ENCODE measurements at places on chromosomes 7 and 10.

DNA sequence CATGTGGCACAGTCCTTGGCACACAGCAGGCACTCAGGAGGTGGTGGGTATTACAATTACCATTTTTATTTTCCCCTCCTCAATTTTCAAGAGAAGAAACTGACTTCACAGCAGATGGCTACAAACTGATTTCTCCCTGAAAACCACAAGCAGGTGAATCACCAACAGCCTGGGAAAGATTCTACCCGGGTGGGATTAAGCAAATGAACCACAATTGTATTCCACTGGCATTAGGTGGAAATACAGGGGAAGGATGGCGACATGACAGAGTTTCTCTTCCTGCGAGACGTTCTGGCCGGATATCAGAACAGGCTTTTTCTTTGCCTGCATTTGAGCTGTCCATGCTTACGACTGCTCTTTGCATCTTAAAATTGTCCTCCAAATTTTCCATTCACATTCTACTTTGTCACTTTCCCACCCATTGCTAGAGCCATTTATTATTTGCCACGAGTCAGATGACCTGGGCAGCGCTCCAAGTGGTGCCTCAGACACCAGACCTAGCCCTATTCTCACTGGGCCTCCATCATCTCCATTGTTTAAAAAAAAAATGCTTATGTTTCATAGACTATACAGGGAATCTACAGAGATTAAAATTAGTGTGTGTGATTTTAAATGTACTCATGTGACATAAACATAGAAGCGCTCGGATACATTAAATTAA lies 4.6 kb downstream of the DENND11 start:
- DNase-seq: no peak

DNA sequence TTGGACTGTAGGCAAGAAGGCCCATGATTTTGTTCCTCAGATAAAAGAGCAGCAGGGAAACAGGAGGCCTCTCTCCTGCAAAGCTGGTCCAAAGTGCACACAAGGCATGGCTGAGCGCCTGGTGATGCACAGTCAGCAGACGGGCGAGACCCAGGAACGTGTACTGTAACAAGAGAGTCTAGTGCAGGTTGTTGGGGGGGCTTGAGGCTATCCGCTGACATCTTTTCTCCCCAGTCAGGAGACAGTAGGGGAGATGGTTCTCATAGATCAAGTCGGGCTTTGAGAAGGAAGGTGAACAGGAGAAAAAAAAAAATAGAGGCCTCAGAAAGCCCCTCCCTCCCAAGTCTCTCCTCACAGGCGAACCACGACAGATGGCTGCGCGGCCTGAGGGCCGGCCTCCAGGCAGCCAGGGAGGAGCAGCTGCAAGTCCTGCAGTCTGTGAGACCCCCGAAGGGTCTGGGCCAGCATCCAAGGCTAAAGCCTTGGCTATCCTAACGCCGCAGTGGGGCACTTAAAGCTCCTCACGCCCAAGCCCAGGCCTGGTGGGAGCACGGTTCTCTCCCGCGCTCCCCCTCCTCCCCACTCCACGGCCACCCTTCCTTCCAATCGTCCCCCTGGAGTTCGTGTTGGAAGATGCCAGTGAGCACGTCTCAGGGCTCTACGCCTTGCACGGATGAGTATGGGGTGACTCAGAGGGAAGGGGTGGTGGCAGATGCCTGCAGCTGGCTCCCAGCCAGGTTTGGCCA lies 68.3 kb downstream of the PRKAG2 start:
- DNase-seq: no peak

DNA sequence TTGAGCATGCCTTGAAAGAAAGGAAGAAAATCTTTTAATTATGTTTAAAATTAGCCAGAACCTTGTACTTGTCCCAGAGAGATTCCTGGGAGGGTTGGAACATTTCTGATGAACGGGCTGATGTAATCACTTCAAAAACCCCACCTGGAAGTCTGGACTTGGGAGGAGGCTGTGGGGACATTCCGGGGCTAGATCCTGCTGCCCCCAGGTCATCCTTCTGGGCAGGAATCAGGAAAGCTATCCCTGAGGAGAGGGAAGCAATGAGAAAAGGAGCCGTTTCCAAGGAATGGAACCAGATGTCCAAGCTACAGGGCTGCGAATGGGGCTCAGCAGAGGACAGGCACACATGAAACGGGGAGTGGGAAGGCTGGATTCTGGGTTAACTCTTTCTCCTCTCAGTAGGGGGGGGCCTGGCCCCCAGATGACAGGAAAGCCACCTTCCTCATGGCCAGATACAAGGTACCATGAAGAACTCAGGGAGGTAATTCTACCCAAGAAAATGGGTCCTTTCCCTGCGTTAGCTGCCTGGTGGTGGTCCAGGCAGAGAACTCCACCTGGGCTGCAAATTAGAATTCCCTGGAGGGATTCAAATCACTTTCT lies 280.1 kb downstream of the TCF7L2 start:
- no peak for DNase-seq

DNA sequence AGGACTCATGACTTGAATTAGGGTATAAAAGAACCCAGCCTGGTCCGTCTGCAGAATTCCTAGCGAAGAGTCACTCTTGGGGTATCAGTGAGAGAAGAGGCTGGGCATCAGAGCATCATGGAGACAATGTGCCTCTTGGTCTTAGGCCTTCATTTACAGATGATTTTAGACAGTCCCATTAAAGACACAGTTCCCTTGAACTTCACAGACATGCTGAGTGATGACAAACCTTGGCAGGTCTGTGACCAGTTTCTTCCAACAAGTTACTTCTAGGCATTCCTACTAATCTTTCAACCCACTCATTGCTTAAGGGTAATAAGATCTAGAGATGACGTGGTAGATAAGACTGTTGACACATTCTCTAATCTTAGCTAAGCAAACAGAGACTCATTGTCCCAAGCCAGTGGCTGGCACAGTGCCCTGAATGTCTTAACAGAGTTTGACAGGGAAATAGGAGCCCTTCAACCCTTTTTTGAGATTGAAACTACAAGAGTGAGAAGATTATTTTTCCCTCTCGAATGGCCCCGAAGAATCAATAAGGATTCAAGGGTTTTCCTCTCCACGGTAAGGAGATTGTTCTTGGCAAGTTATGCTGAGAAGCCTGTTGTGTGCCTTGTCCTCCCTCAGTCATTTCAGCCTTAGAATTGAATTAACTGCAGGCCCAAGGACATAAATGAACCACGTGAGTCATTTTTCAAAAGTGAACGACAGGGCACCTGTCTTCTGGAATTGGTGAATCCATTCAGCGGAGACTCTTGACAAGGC lies 281.1 kb downstream of the CCDC3 start:
- DNase-seq: no peak

- DNase-seq: no peak
Observed at GRCh38 chr7:44315301-44315903, 10.0 kb downstream of the CAMK2B start.

GRCh38 chr7:29987811-29988317 lies 1.7 kb downstream of the SCRN1 start:
- no peak for DNase-seq

DNA sequence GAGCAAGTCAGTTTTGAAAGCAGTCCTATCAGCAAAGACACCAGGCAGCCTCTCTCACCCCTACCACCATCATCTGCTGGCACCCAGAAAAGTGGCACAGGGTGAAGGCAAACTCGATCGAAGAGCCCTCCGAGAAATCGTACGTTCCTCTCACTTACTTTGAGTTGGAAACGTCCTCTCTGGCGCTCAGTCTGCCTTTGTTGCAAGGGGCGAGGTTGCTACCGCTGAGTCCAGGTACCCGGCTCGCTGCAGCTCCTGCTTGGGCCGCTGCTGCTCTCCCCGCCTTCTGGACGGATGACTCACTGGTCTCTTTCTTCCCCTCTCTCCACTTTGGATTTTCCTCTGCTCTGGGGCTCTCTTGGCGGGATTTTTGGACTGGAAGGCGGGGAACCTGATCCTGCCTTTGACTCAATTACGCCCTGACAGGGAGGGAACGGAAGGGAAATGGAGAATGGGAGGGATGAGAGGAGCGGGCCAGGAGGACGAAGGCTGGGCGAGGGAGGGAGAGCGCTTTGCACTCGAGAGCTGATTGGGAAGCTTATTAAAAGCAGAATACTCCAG lies at the start of gene PTN:
TSS of gene PTN (minus strand) at position 453 of the 561 bp plus-strand sequence. CDS start 88,760 bp downstream, outside the sequence.
- no peak for DNase-seq

- DNase-seq: no peak
Observed at GRCh38 chr10:84098667-84099066, 40.6 kb upstream of the GHITM start.

DNA sequence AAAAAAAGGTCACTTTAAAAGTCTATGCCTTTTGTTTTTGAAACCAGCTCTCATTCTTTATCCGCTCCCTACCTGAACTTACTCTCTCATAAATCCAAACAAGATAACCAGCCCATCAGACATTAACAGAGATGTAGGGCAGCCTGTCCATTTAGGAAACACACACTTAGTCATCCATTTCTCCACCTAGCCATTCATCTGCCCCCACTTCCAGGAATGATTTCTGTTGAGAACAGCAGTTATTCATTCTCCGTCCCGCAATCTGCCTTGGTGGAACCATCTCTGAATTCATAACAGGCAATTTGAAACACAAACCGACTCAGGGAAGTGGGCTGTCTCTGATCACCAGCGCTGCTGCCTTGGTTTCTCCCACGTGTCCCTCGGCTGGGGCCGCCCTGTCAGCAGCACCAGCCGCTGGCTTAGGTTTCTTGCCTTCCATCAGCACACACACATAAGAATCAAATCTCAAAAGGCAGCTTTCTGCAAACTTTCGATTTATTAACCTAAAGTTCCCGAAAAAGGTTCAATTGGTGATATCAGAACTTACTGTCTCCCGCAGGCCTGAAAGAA lies 528.2 kb upstream of the NRP1 start:
- DNase-seq: no peak

GRCh38 chr7:92794391-92794790 lies 42.0 kb downstream of the CDK6 start:
- DNase-seq: no peak

GRCh38 chr7:21969822-21970221 lies 24.1 kb upstream of the CDCA7L start:
- DNase-seq: no peak

GRCh38 chr10:33483124-33483815 lies 148.8 kb upstream of the NRP1 start:
- no peak for DNase-seq

GRCh38 chr10:109534193-109534592 lies 389.1 kb downstream of the XPNPEP1 start:
- DNase-seq: no peak

DNA sequence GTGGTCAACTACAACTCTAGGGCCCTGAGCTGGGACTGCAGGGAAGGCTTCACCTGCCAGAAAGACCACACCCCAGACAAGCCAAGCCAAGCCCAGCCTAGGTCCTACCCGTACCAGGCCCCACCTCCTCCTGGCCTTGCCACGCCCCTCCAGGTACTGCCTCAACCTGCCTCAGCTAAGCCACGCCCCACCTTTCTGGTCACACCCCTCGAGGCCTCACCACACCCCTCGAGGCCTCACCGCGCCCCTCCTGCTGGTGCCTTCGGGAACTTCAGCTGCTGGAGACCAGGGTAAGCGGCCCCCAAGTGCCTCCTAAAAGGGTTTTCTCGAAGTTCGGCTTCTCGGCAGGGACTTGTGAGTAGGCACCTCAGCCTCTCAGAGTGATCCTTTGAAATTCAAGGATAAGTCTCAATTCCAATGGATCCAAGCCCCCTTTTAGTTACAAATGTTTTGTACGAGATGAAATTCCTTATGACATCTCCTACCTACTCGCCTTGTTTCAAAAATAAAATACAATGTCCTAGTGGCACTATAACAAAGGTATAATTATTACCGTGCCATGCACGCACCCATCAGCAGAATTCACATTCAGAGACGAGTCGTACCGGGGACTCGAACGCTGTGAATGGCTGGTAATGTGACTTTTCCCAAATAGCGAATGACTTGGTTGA lies 171.2 kb downstream of the ARHGAP21 start:
- DNase-seq: no peak

DNA sequence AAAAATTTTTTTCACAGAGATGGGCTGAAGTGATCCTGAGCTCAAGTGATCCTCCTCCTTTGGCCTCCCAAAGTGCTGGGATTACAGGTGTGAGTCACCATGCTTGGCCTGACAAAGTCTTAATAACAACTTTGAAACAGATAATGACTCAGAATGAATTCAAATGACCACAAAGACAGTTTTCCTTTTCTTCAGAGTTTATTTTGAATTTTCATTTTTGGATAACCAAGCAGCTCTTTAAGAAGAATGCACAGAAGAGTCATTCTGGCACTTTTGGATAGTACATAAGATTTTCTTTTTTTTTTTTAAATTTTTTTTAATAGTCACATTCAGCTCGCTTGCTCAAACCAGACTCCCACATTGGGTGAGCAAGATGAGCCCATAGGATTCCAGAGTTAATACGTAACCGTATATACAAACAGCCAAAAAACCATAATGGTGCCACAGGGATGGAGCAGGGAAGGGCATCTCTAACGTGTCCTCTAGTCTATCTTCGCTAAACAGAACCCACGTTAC lies 43.0 kb upstream of the NMT2 start:
- DNase-seq: no peak

- no peak for DNase-seq
Observed at GRCh38 chr10:66187053-66187733, 738.6 kb upstream of the LRRTM3 start.

GRCh38 chr10:62738916-62739315 lies 65.6 kb upstream of the ADO start:
- no peak for DNase-seq

DNA sequence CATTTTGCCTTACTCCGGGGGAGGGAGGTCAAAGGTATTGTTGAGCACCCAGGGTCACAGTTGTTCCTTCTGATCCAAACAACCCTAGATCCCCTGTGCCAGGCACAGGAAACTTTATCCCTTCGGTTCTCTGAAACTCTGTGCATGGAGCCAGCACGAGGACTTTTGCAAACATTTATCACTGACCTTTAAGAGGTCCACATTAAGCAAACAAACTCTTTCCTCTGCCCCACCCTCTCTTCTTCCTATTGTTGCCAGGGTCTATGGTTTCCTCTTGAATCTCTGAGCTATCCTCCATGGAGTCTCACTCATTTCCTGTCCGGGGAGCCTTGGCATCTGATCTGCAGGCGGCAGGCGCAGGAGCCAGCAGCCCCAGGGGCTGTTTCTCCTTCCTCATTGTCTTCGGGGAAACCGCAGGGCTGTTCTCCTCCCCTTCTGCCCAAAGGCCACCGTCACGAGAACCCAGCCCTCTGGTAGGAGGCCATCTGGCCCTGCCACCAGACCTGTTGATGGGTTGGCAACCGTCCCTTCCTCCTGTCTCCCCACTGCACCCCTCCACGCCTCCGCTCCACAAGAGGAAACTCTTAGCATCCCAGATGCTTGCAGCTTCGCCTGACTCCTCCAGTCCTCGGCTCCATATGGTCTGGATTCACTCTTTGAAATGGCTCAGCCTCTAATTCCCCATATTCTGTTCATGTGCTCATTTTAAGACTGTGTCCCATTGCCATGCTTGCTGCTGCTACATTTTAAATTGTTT lies 327.3 kb upstream of the NRP1 start:
- no peak for DNase-seq

DNA sequence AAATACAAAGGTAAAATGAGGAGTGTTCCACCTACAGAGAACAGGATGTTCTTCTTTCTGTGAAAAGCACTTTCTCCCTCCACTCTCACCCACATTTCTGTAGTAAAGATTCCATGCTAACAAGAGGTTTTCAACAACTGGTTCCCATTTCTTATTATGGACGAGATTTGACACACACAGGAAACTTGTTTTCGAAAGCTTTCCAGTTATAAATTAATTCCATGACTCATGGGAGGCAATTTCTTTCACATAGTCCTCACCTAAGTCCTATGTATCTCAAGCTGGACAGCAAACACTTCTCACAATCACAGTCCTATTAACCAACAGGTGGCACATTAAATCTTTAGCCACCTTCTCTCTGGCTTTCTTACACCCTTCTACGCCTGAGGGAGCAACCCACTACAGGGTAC lies 24.5 kb downstream of the RAPGEF5 start:
- no peak for DNase-seq
